ENCODE measurements at places on chromosomes 16 and 17. TPM values are rescaled to one million over a fixed set of nuclear protein-coding genes. Genes with fewer than 3 reads are reported as not detected.

- no peak for DNase-seq
Observed at GRCh38 chr17:72494566-72494965, 373.7 kb downstream of the SOX9 start.

- DNase-seq: no peak
Observed at GRCh38 chr16:49547448-49547847, 173.8 kb downstream of the C16orf78 start.

DNA sequence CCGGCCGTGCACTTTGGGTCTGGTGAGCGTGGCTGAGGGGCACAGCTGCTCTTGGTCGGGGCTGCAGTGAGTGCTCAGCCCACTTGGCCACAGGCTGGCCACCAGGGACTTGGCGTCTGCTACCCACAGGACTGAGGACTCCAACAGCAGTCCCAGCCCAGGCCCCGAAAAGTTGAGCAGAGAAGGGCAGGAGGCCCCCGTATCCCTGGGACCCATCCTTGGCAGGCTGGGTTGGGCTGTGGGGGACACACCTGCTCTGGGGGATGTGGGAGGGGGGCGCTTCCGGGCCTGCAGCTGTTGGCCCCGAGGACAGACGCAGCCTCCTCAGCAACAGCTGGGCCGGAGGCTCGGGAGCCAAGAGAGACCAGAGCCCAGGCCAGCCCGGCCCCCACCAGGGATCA is 19.4 kb upstream of the SSTR5 start:
- DNase-seq: no peak

DNA sequence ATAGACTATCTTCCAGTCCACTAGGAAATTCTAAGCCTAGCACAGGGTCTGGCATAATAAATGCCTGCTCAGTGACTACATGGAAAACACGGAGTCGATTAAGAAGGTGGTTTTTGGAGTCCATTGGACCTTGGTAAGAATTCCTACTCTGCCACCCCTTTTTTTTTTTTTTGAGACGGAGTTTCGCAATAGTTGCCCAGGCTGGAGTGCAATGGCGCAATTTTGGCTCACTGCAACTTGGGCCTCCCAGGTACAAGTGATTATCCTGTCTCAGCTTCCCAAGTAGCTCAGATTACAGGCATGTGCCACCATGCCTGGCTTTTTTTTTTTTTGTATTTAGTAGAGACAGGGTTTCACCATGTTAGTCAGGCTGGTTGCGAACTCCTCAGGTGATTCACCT is 123.2 kb downstream of the HS3ST2 start:
- DNase-seq: no peak

GRCh38 chr17:6910987-6911603 is 79.6 kb upstream of the TEKT1 start:
- DNase-seq: no peak

The CCDC40 gene
- 5.8 TPM for total RNA-seq

DNA sequence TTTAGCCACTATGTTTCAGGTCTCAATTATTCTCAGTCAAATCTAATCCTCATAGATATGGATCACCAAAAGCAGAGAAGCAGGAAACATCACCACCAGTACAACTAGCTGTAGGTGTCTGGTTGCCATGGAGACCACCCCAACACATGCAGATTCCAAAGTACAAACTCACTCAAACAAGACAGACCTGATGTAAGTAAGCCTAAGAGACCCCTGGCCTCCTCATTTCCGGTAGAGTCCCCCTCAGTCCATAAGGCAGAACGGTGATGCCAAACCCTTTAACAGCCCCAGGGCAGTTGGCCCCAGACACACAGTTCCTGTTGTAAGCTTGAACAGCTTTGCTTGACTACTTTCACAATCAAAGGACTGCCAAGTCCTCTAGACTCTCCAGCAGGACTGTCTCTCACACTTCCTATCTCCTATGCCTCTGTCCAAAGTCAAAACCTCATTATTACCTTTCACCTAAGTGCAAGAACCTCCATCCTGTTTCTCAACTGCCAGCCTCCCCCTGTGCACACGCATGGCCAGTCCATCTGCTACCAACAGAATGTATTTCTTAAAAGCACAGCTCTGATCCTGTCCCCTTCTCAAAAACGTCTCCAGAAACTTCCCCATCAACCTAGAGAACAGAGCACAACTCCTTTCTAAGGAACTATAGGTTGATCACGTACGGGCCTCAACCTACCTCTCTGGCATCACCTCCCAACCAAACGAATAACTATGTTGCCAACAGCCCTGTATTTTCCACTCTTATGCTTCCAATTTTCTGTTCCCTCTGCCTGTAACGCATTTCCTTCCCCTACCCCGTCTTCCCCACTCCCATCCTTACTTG is 23.9 kb downstream of the SLC39A11 start:
- no peak for DNase-seq

The CTDNEP1 gene
- 122 TPM for total RNA-seq

DNA sequence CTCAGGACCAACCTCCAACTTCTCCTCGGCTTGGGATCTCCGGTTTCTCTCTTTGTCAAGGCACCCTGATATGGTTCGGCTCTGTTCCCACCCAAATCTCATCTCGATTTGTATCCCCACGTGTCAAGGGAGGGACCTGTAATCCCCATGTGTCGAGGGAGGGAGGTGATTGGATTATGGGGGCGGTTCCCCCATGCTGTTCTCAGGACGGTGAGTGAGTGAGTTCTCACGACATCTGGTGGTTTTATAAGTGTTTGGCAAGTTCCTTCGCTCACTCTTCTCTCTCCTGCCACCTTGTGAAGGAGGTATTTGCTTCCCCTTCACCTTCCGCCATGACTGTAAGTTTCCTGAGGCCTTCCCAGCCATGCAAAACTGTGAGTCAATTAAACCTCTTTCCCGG is 117.9 kb downstream of the SEC14L1 start:
- DNase-seq: no peak

- no peak for DNase-seq
Observed at GRCh38 chr16:85304337-85304736, 192.1 kb upstream of the CIBAR2 start.

The GLP2R gene
- total RNA-seq: 0.35 TPM

The MYO1D gene
- total RNA-seq: 6.4 TPM

The ENPP7 gene
- total RNA-seq: not detected

GRCh38 chr17:67629971-67630320 is 87.8 kb upstream of the NOL11 start:
- no peak for DNase-seq

DNA sequence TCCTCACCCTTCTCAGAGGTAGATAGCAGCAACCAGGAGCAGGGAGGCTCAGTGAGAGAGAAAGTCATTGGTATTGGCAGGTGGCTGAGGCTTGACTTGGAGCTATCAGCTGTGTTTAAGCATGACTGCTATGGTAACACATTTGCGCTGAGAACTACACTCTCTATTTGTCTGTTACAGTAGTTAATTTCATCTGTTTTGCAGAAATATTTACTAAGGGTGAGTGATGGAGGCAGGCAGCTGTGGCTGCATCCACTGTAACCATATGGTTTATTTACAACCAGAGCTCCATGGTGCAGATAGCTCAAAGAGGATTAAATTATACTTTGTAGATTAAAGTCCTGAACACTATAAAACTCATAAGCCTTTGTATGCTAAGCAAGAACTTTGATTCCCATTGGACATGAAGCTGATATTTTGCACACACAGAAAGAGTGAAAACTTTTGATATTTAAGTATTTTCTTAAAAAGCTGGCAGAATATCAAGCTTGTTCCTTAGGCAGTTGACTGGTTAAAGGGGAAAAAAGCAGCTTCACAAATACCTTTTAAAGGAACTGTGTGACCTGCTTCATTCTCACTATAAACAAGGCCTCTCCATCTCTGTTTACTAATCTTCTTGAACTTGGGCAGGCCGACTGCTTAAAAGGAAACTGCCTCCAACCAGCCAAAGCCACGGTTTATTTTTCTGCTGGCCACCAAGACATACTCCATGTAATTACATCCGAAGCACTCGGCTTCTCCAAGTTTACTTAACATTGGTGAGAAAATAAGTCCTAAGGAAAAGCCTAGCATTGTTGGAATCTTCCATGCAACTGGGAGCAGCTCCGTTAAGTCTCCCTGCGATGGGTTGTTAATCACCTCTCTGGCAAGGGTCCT is 299.8 kb upstream of the ZFHX3 start:
- DNase-seq: no peak

DNA sequence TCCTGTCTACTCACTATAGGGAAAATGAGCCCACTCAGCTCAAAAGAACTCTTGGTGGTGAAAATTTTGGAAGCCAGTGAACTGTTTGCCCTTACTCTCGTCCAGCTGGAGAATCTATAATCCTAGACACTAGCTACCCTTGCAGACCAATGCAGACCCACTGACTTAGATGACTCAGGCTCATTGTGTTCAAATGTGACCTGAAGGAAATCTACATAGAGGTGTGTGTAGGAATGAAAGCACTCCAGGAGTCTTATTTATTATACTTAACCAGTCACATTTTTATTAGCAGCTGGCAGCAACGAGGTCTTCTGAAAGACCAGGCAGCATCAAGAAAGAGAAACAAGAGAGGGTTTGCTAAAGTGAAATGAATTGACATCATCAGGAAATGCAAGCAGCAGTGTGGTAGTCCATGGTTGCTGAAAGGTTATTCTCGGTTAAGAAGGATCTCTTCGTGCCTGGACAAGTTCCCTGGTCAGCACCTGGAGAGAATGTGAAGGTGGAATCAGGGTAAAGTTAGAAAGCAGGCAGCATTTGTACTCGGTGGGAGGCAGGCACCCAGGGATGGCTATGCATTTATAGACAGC is 1.4 kb downstream of the KRTAP29-1 start:
- no peak for DNase-seq

GRCh38 chr17:74006371-74006770 is 197.1 kb upstream of the RPL38 start:
- no peak for DNase-seq

GRCh38 chr16:82044585-82044911 is 9.5 kb downstream of the HSD17B2 start:
- DNase-seq: no peak

- DNase-seq: no peak
Observed at GRCh38 chr17:65050438-65050837, 6.1 kb downstream of the GNA13 start.

- DNase-seq: no peak
Observed at GRCh38 chr16:82701442-82701955, 74.7 kb downstream of the CDH13 start.

The SARM1 gene
- 4.2 TPM for total RNA-seq

GRCh38 chr16:55072976-55073375 is 142.3 kb downstream of the IRX5 start:
- DNase-seq: no peak

GRCh38 chr17:33929181-33929724 is 325.8 kb upstream of the CCL2 start:
- DNase-seq: no peak

The NPIPA5 gene
- total RNA-seq: 9.9 TPM

- no peak for DNase-seq
Observed at GRCh38 chr16:70804153-70804733, 3.3 kb upstream of the VAC14 start.

The MRC2 gene
- 18.1 TPM for total RNA-seq

- no peak for DNase-seq
Observed at GRCh38 chr17:30414486-30414885, 35.8 kb downstream of the CPD start.

GRCh38 chr17:32627239-32627996 is 140.6 kb downstream of the CDK5R1 start:
- no peak for DNase-seq

GRCh38 chr16:31219154-31219741 is 2.3 kb upstream of the PYDC1 start:
- DNase-seq: no peak

DNA sequence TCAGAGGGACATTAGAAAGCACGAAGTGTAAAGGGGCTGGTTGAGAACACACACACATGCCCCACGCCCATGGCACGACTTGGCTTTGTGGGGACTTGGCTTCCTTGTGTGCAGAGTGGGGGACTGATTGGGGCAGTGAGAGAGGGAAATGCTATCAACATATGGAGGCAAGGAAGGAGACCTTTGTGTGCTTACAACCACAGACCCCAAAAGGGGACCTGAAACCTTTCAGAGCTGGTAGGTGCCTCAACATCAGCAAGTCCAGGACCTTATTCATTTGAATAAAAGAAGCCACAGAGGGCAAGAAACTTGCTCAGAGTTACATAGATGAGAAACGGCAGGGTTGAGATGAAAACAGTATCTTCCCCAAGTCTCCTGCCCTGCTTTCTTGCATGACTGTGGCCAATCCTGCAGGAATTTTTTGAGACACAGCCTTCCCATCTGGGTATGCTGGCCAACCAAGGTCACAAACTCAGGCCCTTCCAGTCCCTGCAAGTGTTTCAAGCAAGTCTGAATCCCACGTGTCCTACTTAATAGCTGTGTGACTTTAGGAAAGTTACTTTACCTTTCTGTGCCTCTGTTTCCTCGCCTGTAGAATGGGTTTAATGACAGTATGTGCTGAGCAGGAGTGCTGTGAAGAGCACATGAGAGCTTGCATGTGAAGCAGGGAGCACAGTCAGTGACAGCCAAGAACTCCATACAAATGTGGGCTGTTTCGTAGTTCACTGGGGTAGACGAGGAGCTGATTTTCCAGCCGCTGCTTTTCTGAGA is 26.2 kb downstream of the C16orf78 start:
- no peak for DNase-seq
